ENCODE measurements at places on chromosomes 13 and 19. TPM values are rescaled to one million over a fixed set of nuclear protein-coding genes. Genes with fewer than 3 reads are reported as not detected.

DNA sequence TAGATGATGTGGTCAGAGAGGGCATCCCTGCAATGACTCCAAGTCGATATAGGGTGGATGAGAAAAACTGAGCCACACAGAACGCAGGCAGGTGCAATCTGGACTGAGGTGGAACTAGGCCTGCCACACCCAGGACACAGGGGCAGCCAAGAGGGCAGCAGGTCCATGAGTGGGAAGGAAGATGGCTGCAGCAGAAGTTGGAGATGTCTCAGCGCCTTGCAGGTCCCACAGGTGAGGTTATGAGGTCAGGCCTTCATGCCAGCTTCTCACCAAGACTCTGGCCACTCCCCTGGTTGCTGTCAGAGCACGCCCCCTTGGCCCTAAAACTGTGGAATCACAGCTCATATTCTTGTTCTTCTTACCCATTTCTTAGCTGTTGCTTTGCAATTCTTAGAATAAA lies 147.7 kb upstream of the VSTM2B start:
- DNase-seq: peak; percentile 30

DNA sequence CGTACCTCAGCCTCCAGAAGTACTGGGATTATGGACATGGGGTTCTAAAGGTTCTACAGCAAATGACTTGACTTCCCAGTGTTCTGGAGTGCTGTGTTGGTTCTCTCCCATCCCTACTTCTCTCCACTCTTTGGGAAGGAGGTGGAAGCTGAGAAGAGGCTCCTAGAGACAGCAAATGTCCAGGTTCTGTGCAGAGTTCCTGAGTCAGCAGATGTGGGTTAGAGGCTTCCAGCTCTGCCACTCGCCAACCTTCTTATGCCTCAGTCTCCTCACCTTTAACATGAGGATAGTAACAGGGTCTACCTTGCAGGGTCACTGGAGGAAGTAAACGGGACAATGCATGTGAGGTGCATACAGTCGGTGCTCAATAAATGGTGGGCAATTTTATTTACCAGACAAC lies 80.5 kb upstream of the VSTM2B start:
- peak; percentile 10 for DNase-seq

GRCh38 chr13:20713014-20713376 lies 9.5 kb downstream of the IL17D start:
- no peak for DNase-seq

HPN gene
- total RNA-seq: not detected

ALOX5AP gene
- not detected for total RNA-seq

Measured in osteocyte (in vitro differentiated cells).